ENCODE measurements at places on chromosomes 12 and 14.

DNA sequence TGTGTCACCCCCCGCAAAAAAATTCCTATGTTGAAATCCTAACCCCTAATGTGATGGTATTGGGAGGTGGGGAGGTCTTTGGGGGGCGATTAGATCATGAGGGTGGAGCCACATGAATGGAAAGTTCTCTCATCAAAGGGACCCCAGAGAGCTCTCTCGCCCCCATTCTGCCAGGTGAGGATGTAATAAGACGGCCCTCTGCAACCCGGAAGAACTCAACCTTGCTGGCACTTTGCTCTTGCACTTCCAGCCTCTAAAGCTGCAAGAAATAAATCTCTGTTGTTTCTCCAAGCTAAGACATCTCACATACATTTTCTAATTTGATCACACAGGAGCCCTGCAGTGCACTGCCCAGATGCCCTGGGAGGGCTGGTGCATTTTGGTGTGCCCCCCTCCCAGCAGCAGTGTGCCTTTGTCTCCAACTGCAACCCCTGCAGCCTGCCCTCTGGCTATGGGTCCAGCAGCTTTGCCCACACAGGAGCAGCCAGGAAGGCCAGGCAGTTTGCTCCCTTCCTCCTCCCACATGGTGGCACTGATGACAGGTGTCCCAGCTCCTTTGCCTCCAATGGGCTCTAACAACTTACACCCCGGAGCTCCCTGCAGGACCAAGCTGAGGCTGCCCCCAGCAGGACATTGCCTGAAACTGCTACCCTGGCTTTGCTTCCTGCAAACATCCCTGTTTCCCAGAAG lies 59.3 kb downstream of the C14orf132 start:
- ATAC-seq, result no peak

DNA sequence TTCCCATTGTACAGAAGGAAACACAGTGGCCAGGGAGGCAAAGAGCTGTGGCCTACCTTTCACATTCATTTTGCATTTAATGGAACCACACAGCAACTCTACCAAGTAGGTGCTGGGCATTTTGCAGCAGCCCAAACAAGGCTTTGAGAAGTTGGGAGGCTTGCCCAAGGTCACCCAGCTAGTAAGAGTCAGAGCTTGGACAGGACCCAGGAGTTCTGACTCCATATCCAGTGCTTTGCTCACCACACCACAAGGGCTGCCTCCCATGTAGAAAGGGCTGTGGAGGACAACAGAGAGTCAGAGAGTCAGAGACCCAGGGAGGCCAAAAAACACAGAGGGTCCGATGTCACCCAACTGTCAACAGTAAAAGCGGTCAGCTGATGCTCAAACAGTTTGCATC lies 400.2 kb downstream of the BCL11B start:
- ATAC-seq, result no peak

DNA sequence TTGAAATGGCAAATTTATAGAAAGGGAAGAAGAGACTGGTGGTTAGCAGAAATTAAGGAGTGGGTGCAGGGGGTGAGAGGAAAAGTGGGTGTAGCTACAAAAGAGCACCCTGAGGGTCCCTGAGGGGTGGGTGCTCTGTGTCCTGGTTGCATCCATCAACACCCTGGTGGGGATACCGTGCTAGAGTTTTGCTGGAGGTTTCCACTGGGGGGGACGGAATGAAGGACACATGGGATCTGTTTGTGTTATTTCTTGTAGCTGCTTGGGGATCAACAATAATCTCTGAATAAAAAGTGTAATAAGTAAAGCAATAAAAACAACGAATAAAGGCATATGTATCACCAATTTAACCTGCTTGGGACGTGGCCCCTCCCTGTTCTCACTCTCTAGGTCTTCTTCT lies 175.3 kb downstream of the KIF26A start:
- ATAC-seq, result no peak

GRCh38 chr14:39376667-39377403 lies 55.4 kb downstream of the FBXO33 start:
- no peak for ATAC-seq

- no peak for ATAC-seq
Measured at GRCh38 chr14:29913566-29913965, 14.1 kb downstream of the PRKD1 start.

DNA sequence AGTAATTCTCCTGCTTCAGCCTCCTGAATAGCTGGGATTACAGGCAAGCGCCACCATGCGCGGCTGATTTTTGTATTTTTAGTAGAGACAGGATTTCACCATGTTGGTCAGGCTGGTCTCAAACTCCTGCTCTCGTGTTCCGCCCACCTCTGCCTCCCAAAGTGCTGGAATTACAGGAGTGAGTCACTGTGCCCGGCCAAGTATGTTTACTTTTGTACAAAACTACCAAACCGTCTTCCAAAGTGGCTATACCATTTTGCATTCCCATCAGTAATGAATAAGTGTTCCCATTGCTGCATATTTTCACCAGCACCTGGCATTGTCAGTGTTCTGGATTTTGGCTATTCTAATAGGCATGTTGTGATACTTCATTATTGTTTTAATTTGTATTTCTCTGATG lies 8.4 kb upstream of the KRT6A start:
- no peak for ATAC-seq

DNA sequence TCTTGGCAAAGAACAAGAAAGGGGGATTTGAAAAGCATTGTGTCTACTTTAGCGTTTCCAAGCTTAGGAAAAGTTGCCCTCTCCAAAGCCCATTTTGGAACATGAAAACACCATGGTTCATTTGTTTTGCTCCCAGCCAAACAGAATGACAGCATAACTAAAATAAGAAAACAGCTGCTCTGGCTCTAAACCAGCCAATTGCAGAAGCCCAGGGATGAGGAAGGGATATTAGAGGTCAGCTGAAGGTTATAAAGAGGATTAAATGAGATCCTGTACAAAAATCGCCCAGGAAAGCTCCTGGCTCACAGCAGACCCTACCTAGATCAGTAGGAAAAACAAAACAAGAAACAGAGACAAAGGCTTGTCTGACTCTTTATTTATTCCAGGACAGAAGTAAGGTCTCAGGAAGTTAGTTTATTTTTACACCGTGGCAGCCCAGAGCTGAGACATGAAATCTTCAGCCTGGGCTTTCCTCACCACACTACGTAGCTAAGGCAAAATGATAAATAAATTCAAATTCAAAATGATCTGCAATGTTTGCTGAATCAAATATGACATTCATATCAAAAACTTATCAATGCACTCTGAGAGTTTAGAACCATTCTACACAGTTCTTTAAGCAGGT lies 25.9 kb downstream of the SPX start:
- ATAC-seq, result peak; percentile 46

DNA sequence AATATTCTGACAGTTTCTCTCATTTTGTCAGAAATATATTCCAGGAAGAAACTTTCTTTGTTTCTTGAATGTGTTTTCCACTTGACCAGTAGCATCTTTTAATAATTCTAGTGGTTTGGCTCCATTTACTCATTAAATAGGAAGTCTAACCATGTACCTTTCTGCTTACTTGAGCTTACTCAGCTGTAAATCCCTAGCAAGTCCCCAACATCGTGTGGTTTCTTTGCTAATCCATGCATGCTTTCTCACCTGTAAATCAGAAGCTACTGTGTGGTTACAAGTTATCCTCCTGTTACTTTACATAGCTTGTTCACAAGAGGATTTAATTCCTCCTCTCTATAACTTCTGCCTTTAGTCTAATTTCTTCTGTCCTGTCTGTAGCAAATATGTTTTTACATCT lies 227.7 kb downstream of the FSCB start:
- ATAC-seq, result no peak

GRCh38 chr14:100213956-100214769 lies 24.8 kb upstream of the YY1 start:
- ATAC-seq, result peak; percentile 96

GRCh38 chr12:3717283-3717898 lies 35.5 kb downstream of the CRACR2A start:
- ATAC-seq, result no peak

DNA sequence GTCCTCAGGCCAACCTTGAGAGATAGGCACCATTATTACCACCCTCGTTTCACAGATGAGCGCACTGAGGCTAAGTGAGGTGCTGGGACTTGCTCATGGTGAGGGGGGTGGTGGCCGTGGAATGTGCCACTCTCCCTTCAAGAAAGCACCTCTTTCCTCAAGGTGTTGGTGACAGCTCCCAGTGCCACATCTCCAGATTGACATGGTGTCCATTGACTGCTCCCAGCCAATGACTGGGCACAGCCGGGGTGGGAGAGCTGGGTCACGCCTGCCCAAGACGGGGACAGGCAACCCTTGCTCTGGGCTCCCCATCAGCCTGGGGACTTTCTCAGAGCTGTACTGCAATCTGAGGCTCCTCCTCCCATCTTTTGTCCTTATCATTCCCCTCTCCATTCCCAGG lies 21.0 kb upstream of the MYL2 start:
- no peak for ATAC-seq

DNA sequence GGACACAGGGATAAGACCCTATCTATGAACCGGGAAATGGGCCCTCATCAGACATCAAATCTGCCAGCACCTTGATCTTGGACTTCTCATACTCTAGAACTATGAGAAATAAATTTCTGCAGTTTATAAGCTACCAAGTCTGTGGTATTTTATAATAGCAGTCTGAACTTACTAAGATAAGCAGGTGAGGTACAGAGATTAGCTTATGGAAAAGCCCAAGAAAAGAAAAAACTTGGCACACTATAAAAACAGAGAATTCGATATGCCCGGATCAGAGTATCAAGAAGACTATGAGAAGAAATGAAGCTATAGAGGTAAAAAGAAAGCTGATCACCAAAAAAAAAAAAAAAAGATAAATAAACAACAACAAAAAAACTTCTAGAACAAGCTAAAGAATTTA lies 52.6 kb downstream of the EEA1 start:
- ATAC-seq, result no peak

- ATAC-seq, result no peak
Measured at GRCh38 chr12:88227871-88228270, 85.8 kb downstream of the TMTC3 start.

GRCh38 chr12:43044241-43044640 lies 454.7 kb upstream of the PRICKLE1 start:
- no peak for ATAC-seq

DNA sequence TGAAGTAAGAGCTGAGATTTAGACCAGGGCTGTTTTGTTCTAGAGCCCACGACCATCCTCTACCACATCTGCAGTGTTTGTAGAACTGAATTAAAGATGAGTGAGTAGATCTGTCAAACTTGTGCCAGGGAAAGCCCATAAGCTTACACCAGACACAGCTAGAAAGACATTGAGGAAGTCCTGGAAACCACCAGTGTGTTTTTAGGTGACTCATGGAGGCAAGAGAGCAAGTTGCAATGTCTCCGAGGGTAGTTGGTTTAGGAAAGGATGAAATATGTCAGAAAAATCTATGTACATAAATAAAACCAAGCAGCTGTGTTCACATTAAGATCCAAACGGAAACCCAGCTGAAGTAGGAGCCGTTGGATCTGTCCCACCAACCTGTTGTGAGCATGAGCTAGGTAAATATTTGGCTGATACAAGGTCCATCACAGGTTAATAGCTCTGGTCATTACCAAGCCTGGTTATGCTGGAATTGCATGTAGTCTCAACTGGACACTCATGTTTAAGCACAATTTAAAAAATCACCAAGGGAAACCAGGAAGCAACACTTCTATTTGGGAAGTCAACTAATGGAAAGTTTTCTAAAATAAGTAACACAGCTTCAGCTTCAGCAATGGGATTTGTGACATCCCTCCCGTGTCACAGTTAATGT lies 49.9 kb upstream of the PLEKHG3 start:
- ATAC-seq, result peak; percentile 51

DNA sequence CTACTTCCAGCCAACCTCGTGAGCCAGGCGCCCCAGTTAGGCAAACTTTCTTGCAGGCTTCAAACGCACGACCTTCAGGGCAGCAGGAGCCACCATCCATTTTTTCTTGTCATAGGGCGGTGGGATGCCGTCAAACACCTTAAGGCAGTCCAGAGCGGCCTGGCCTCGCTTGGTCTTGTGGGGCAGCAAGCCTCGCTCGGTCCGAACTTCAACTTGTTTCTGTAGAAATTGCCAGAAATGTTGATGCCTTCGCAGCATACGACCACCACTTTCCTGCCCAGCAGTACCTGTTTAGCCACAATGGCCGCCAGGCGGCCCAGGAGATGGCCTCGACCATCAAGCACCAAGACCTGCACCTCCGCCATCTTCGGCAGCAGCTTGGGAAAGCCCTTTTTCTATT lies 474.7 kb downstream of the MDGA2 start:
- ATAC-seq, result no peak

DNA sequence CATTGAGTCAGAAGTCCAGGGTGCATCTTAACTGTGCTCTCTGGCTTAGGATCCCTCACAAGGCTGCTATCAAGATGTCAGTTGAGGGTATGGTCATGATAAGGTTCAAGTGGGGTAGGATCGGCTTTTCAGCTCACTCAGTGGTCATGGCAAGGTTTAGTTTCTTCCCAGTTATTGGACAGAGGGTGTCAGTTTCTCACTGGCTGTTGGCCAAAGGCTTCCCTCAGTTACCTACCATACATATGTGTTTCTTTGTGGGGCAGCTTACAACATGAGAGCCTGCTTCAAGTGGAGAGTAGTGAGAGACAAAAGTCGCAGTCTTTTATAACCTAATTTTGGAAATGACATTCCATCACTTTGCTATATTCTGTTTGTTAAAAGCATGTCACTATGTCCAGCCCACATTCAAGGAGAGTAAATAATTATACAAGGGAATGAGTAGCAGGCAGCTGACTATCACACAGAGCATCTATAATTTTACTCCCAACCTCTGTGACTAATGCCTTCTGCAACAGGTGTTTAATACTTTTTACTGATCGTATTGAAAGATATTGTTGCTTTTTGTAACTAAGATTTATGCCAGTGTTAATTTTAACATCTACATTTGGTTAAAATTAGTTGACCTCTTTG lies 572.8 kb upstream of the FBXO33 start:
- ATAC-seq, result no peak

DNA sequence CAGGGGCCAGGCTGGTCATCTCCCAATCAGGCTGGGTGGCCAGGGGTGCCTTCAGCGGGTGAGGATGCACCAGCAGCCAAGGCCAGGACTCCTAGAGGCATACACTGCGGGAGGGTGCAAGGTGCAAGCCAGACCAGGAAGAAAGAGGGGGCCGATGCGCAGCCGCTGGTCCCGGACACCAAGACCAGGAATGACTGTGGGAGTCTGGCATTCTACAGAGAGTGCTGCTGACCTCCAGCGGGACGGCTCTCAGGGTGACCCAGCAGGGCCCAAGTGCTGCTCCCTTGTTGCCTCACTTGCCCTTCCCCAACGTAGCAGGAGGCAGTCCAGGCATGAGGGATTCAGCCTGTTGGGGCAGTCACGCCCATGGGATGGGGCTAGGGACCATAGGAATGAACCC lies 35.8 kb downstream of the DEGS2 start:
- no peak for ATAC-seq

GRCh38 chr12:115450017-115450416 lies 766.0 kb upstream of the TBX3 start:
- ATAC-seq, result no peak

- ATAC-seq, result no peak
Measured at GRCh38 chr12:42785944-42786343, 196.4 kb upstream of the PRICKLE1 start.
